ENCODE measurements at places on chromosomes 3 and 15.

DNA sequence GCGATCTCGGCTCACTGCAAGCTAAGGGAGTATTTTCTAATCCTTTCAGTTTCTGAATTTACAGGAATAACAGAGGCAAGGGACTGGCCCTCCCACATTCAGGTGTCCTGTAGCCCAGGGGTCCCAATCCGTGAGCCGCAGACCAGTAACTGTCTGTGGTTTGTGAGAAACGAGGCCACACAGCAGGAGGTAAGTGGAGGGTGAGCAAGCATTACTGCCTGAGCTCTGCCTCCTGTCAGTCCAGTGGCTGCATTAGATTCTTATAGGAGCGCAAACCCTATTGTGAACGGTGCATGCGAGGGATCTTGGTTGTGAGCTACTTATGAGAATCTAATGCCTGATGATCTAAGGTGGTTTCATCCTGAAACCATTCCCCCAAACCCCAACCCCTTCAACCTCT, 5.0 kb upstream of the IL17RC start:
- DNase-seq: no peak

- DNase-seq: no peak
Measured at GRCh38 chr3:48403533-48404439, 26.1 kb downstream of the PLXNB1 start.

GRCh38 chr3:49161808-49162530, 4.2 kb downstream of the CCDC71 start:
- DNase-seq: no peak

DNA sequence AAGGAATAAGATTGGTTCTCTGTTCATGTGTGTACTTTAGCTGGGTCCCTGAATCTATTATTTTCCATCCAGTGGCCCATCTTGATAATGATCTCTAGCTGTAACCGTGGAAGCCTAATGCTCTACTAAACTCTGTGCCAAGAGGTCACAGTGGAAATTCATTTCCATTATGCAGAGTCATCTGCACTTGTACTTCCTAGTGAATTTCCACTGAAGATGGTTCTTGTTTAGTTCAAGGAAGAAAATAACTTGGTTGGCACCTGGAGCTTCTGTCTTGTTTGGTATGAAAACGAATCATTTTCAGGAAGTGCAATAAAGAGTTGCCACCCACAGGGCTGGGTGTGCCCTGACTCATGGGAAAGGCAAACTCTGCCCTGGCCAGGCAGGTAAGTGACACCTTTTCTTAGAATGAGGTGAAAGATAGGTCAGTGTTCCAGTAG, 10.3 kb downstream of the LPP start:
- no peak for DNase-seq

GRCh38 chr3:144429719-144430121, 458.1 kb downstream of the DIPK2A start:
- DNase-seq: no peak

DNA sequence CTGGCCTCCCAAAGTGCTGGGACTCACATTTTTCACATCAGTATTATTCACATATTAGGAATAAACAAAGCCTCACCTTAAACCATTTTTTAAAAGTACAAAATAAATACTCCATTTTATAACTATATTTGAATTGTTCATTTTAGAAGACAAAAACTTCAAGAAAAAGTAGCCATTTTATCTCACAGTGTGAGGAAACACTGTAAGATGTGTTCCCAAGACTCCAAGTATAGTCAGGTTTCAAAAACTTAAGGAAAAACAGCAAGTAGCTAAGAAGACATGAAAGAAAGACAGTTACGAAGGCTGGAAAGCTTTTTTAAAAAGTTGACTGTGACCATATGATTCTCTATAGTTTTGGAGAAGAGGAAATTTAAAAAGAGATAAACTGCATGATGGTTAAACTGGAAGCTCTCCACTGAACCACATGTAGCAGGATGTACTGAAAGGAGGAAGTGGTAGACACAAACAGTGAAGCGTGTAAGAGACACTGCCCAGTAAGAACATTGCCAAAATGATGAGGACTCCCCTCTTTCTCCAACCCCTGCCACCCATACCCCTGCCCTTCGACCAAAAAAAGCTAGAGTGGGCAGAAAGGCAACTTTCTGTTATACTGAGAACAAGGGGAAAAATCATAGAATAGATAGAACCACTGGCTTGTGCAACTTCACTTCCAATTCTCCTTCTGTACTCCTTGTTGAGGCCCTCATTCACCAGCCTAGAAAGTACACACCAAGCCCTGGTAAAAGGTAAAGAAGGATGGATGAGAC, 6.2 kb upstream of the TMF1 start:
- DNase-seq: no peak

- no peak for DNase-seq
Measured at GRCh38 chr3:150790629-150791028, 27.7 kb upstream of the SIAH2 start.

DNA sequence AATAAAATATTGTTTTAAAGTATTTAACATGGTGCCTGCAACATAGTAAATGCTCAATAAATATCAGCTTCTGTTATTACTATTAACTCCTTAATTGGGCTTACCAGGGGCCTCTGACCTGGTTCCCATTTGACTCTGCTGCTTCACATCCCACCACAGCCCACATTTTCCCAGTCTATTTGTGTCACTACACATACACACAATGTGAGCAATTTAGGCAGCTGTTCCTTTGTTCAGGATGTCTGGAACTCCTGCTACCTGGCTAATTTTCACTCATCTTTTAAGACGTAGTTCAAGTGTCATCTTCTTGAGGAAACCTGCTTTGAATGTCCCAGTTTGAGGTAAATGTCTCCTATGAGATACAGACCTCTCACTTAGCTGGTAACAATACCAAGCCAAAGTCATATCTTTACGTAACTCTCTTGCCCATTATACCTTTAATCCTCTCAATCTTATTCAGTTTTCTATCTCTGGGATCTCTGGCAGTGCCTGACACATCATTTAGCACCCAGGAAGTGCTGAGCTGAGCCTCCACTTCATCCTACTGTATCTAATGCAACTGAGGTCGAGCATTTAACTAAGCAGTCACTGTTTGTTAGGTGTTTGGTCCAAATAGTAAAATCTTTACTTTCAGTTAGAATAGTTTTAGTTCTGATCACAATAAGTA, 4.4 kb downstream of the TGFBR2 start:
- DNase-seq: no peak

GRCh38 chr3:33810545-33810944, 12.1 kb downstream of the PDCD6IP start:
- DNase-seq: no peak

GRCh38 chr15:101242999-101243336, 8.9 kb downstream of the CHSY1 start:
- no peak for DNase-seq

DNA sequence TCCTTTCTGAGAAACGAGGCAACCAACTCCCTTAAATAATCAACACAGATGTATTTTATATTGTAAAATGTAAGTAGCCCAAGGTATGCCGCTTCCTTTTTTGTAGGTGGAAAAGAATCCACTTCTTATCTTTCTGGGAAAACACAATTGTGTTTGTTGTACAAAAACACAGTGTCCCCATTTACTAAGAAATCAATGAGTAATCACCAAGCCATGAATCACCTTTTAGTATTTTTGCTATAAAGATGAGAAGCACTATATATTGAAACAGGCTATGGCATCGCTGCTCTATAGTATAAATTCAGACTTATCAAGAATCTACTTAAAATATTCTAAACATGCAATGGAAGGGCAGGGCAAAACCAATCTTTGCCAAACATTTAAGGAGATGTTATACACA, 104.0 kb downstream of the TNIK start:
- no peak for DNase-seq

GRCh38 chr3:170724599-170725280, 138.9 kb upstream of the SLC7A14 start:
- no peak for DNase-seq

- no peak for DNase-seq
Measured at GRCh38 chr3:69020424-69020823, 6.9 kb upstream of the EOGT start.

DNA sequence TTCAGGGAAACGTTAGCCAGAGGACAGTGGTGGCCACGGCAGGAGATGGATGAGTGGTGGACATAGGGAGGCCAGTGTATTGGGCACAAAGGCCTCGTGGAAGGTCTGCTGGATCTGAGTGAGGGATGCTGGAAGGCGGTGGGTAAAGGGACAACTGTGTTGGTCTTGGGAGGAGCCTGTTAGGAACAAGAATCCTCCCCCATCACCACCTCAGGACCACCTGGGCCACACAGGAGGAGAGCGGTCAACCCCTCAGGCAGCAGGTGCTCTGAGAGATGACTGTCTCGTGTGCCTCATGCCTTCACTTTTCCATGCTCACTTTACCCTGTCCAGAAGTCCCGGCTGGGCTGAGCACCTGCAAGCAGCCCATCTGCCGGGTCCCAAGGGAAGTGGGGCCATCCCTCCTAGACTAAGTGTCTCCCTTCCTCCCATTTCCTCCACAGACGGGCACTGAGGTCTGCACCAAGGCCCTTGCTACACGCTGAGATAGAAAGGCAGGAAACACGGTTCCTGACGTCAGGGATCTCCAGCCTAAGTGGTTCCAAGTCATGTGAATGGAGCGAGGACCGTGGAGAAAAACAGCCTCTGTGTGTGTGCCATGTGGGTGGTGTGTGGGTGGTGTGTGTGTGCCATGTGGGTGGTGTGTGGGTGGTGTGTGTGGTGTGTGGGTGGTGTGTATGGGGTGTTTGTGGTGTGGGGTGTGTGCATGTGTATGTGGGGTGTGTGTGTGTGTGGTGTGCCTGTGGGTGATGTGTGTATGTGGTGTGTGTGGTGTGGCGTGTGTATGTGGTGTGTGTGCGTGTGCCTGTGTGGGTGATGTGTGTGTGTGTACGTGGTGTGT, 47.8 kb upstream of the CTSH start:
- DNase-seq: no peak

DNA sequence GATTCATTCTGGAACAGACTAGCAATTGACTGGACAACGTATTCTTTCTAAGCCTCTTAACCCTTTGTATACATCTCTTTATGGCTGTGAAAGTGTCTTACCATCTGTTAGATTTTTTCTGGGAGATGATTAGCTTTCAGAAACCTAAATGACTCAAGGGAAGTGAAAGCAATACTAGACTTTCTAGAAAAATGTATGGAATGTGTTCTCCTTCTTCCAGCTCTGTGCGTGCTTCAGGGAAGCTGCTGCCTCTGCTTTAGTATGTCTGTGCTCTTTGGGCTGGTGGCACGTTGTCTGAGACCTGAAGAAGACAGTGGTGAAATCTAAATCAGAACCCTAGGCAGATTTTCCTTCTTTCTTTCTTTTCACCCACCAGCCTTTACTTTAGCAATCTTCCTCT, 89.5 kb downstream of the ITPR1 start:
- no peak for DNase-seq

DNA sequence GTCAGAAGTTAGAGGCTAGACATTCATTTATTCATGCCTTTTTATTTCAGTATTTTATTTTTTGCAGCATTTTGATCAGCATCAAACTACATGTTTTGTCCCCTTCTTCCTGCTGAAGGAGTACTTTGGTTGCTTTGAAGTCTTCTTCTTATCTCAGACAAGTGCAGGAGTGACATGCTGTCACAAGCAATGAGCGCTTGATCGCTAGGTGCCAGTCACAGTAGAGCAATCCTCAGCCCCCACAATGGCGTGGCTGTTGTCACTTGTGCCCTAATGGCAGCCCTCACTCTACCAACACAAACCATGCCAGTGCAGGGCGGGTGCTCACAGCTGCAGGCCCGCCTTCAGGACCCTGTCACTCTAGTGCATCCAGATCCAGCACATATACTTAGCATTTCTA, 184.6 kb upstream of the FEZF2 start:
- no peak for DNase-seq

DNA sequence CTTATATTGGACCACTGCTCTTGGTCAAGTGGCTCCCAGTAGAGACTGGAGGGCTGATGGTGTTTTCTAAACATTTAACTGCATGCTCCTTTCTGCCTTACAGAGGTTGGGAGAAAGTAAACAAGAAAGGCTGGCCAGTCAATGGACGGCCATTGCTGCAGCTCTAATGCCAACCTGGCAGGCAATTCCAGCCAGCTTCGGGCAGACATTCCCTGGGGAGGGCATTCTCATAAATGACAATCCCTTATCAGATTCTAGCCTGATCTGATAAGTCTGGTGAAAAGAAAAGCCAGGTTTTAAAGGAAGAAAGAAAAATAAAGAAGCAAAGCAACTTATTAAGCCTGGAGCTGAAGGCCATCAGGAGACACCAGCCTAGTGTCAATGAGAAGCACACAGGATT, 60.7 kb downstream of the FRMD4B start:
- DNase-seq: no peak

DNA sequence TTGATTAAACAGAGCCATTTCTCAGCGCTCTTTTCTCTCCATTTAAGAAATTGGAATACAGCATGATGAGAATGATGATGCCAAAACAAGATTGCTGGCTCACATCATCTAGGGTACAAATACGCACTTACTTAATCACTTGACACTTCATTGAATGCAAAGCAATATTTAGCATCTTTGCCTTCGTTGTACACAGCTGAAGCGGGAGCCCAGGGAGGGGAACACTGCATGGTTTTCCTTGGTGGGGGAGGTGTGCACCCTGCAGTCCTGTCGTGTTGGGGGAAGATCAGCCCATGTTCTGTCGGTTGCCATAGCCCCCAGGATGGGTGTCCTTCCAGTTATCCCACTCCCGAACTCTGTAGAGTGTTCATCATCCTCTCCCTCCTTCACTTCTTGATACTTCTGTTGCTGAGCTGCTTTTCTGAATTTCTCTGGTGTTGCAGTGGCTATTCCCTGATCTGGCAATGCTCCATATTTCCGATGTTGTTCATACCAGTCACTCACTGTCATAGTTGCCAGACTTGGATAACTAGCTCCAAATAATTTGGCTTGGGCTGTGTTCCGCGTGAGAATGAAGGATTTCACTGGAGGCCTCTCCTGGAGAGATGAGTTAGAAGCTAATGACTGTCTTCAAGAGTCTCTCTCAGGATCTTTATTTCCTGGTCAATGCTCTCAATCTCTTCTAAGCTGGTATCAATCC, 50.1 kb upstream of the DYNC1LI1 start:
- no peak for DNase-seq

- DNase-seq: no peak
Measured at GRCh38 chr15:63765338-63765737, 68.4 kb downstream of the HERC1 start.

DNA sequence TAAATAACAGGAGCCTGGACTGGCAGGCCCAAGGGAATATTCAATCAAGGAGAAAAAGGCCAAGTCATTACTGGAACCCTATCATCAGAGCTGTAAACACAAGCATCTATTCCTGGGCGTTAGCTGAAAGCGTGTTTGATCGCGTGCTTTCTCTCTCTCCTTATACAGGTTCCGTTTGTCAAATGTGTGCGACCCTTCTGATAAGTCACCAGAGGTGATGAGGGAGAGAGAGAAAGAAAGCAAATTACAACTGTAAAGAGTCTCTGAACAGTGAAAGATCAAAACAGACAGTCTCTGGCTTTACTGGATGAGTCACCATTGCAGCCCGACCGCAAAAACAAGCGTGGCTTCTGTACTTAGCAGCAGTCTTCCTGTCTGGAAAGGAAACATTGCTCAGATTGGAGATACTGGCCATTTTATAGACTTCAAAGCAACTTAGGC, 39.5 kb upstream of the TPRG1 start:
- no peak for DNase-seq

GRCh38 chr3:4083225-4084015, 219.7 kb upstream of the SETMAR start:
- no peak for DNase-seq

Data from liver (tissue), 10 donors.